ENCODE measurements at places on chromosomes 6 and 20.

DNA sequence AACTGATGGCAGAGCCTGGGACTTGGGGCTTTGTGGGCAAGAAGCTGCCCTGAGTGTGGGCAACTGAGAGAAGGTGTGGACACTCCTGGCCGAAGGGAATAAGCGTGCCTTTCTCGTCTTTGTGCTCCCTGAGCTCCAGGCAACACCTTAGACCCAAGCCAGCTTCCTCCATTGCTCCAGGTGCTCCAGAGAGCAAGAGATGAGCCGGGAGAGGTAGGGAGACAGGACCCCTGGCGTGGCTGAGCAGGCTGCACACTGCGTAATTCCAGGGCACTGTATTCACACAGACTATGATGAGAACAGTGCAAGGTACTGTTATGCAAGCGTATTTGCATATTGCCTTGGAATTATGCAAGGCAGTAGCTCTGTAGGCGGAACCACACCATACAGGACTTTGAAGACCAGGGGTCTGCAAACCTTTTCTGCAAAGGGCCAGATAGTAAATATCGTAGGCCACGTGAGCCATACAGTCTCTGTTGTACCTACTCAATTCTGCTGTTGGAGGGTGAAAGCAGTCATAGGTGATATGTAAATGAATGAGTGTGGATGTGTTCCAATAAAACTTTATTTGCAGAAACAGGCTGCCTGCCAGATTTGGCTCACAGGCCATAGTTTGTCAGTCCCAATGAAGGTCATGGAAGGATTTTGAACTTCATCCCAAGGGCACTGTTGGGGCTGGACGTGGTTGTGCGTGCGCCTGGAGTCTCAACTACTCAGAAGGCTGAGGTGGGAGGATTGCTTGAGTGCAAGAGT, 42.1 kb upstream of the FAM83D start:
- no peak for DNase-seq

- no peak for DNase-seq
Observed at GRCh38 chr6:26249707-26249956, 115.4 kb upstream of the BTN3A2 start.

DNA sequence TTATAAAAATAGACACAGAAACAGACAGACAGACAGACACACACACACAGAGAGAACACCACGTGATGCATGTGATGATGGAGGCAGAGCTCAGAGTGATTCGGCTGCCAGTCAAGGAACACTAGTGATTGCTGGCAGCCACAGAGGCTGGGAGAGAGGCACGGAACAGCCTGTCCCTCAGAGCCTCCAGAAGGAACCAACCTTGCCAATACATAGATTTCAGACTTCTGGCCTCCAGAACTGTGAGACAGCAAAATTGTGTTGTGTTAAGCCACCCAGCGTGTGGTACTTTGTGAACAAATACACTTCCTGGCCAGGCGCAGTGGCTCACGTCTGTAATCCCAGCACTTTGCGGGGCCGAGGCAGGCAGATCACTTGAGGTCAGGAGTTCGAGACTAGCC, 9.5 kb upstream of the PARD6B start:
- no peak for DNase-seq

GRCh38 chr6:131923356-131923755, 27.8 kb downstream of the CCN2 start:
- DNase-seq, result no peak

DNA sequence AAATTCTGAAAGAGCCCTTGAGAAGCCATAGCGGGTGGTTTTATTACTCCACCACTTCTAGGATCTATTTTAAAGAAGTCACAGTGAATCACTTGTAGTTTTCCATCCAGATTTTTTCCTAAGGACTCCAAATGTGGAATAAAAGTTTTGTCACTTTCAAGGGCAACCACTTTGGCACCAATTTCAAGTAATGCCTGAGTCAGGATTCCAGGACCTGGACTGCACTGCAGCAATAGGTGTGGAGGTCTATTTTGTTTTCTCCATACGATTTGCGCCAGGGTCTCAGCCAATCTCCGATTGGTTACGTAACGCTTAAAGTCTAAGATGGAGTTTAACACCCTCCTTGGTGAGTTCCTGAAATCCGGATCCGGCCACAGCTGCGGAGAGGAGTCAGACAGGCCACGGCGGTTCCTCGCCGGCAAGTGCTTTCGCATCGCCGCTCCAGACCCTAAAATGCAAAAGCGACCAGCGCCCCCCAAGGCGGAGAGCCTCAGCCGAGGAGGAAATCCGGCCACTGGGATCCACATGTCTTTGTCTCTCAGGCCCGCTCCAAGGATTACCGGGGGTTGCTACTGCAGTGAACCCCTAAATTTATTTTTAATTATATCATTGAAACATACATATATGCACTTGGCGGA, 18.6 kb upstream of the PPP1R3G start:
- no peak for DNase-seq

DNA sequence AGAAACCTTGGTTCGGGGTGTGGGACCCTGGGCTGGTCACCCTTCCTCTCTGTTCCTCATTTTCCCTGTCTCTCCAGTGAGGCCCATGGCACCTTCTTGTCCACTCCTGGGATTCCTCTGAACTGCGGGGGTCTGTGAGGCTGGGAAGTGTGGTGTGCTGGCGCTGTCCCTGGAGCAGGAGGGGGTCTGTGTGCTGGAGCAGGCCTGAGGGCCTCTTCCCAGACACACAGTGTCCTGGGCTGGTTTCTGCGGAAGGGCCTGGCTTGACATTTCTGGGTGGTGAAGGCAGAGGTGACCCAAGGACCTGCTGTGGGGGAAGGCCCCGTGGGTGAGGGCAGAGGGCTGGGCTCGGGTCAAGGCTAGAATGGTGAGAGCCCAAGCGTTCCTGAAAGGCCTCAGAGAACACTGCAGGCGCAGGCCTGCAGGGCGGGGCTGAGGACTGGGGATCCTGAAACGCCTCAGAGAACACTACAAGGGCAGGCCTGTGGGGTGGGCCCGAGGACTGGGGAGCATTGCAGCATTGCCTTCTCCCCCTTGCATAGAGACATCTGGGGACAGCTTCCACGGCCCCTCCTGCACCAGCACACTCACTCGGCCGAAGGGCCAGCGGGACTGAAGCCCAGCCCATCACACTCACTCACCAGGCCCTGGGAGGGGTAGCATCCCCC, 10.6 kb upstream of the BAK1 start:
- no peak for DNase-seq

Data from activated CD4-positive, alpha-beta T cell treated with anti-CD3 and anti-CD28 coated beads for 24 hours (primary cell).